ENCODE measurements at places on chromosomes 2 and 18. TPM values are rescaled to one million over a fixed set of nuclear protein-coding genes. Genes with fewer than 3 reads are reported as not detected.

LYG1 gene
- 1.3 TPM for total RNA-seq

SNX17 gene
- total RNA-seq = 120 TPM

SPTBN1 gene
- 184 TPM for total RNA-seq

UGT1A4 gene
- not detected for total RNA-seq

GRCh38 chr2:226526716-226527115, 272.9 kb downstream of the IRS1 start:
- DNase-seq = no peak

DNA sequence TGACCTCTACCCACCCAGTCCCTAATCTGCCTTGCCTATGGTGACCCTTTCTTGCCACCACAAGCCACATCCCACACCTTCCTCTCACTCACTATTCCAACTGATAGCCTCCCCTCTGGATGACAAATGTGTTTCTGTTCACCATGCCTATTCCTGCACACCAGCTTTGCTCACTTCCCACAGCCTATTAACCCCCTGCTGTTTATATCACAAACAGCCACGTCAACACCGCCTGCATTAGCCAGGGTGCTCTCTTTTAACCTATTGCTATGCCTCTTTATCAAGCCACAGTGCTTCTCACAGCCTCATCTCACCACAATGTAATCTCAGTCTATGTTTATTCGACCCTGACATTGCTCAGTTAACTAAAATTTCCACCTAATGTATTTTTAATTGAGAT, 271.8 kb downstream of the SUCLG1 start:
- DNase-seq = no peak

GRCh38 chr2:11569636-11570035, 35.8 kb downstream of the GREB1 start:
- no peak for DNase-seq

DNA sequence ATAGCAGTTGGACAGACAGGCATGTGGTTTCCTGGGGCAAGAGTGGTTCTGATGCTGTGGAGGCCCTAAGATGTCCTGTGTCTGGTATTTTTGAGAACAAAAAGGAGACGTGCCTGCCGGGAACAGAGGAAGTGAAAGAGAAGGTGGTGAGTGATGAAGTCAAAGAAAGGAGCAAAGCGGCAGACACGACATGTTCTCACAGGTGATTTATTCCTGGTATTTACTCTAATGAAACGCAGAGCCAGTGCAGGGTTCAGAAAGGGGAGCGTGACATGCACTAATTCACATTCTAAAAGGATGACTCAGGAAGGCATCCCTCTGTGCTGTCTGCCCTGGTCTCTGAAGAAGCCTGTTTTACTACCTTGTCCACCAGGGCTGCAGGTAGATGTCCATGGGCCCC, 211.0 kb downstream of the KCNE4 start:
- no peak for DNase-seq

DNA sequence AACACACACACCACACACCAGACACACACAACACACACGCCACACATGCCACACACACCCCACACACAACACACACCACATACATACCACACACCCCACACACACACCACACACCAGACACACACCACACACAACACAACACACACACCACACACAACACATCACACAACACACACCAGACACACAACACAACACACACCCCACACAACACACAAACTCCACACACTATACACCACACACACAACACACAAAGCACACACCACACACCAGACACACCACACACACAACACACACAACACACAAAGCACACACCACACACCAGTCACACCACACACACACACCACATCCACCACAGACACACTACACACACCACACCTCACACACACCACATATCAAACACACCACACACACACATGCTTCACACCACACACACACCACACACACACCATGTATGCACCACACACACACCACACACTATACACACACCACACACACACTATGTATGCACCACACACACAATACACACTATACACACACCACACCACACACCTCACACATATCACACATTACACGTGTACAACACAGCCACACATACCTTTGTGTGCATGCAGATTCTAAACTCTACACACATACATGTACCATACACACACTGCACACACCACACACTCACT, 72.2 kb downstream of the TMEM18 start:
- DNase-seq = no peak

DNA sequence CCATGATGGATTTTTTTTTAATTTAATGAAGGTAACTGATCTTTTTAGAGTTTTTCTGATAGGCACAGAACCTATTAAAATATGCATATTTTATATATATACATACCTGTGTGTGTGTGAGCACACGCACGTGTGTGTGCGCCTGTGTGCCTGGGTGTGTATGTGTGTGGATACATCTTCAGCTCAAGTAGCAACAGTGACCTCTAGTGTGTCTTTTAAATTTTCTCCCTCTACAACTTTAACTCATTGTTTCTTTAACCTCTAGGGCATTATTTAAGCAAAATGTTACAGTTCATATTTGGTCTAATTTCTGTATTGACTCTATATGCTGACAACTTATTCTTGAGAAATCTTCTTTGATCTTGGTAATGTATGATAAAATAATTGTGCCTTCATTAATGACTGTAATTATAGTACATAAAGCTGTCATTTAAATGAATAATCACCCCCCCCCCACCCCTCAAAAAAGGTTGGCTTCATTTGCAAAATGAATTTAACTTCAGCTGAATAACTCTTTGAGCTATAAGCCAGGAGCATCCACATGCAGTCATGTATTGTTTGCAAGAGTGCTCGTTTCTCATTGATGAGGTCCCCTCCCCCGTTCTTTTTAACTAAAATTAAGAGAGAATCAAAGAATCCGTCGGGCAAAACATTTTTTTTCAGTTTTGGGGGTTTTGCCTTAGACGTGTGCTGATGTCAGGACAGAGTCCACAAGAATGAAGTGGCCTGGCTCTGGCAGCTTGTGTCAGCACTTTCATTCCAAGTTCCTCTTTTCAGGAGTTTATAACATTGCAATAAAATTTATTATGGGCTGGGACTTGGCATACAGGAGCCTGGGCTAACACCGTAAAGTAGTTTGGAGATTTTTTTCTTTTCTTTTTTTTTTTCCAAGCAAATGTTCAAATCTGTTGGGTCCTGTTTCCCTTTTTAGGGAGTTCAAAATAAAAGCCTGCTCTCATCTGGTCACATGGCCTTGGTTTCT, 80.0 kb downstream of the ETAA1 start:
- no peak for DNase-seq
